DMS79 treated with DMSO at 0.1 percent for 48 hours (cell line): ENCODE measurements at places on chromosomes 4 and X.

GRCh38 chrX:67780694-67781109 is 236.9 kb downstream of the AR start:
- DNase-seq, result no peak

- DNase-seq, result no peak
Observed at GRCh38 chr4:119026662-119027444, 108.8 kb upstream of the MYOZ2 start.

GRCh38 chr4:53885668-53886067 is 178.7 kb downstream of the CHIC2 start:
- no peak for DNase-seq

- DNase-seq, result no peak
Observed at GRCh38 chr4:127229855-127230608, 402.7 kb upstream of the INTU start.

- DNase-seq, result no peak
Observed at GRCh38 chrX:54184474-54184873, 1.4 kb upstream of the FAM120C start.

DNA sequence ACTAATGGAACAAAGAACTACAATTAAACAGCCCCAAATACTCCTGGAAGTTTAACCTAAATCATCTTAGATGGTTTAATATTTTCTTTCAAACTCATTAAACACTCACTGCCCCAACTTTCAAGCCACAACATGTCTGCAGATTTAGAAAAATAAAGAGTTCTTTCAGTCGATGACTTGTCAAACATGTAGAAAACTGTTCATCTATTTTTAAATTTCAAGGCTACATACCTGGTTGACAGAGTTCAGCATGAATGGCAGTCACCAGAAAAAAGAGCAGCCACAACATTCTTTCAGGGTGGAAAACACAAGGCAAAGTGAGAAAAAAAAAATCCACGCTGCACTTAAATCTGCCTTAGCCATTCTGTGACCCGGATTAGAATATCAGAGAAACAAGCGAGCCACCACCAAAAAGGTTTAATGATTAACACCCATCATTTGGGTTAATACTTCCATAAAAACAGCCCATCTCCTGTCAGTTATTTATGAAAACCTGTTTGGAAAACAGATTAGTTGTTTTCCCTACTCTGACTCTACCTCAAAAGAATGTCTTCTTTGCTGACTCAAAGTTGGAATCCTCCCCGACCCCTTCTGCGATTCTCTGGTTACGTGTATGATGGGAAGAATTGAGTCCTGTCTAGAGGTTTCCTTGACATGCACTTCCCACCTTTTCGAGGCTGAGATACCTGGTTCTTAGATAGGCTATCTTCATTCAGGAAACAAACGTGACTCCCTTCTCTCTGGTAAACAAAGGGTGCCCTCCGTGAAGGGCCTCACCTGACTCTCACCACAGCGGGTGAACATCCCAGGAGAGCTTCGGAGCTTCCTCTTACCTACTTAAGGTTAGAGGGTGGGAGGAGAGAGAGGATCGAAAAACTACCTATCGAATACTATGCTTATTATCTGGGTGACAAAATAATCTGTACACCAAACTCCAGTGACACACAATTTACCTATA is at the start of gene CLTRN:
TSS of gene CLTRN (minus strand) at position 319 of the 958 bp plus-strand sequence. CDS start at position 289, 30 bp downstream.
- DNase-seq, result no peak

GRCh38 chrX:111831343-111831742 is 44.6 kb upstream of the TRPC5OS start:
- peak; percentile 81 for DNase-seq

GRCh38 chrX:77776659-77777058 is 9.4 kb downstream of the ATRX start:
- DNase-seq, result no peak

GRCh38 chr4:145153181-145153903 is 27.0 kb downstream of the OTUD4 start:
- DNase-seq, result no peak

DNA sequence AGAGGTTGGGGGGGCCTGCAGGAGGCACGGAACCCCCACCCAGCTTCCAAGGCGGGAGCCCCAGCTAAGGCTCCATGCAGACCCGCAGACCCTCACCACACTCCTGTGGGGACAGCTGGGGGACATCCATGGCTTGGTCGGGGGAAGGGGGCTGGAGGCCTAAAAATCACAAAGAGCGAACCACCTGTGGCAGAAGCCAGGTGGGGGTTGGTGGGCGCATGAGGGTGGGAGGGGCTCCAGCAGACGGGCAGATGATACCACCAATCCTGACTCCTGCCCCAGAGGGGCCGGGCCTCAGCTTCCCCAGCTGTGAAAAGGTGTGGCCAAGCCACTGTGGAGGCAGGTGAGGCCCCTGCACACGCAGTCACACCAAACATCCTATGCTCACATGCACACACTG is 111.6 kb downstream of the FAM53A start:
- DNase-seq, result no peak

DNA sequence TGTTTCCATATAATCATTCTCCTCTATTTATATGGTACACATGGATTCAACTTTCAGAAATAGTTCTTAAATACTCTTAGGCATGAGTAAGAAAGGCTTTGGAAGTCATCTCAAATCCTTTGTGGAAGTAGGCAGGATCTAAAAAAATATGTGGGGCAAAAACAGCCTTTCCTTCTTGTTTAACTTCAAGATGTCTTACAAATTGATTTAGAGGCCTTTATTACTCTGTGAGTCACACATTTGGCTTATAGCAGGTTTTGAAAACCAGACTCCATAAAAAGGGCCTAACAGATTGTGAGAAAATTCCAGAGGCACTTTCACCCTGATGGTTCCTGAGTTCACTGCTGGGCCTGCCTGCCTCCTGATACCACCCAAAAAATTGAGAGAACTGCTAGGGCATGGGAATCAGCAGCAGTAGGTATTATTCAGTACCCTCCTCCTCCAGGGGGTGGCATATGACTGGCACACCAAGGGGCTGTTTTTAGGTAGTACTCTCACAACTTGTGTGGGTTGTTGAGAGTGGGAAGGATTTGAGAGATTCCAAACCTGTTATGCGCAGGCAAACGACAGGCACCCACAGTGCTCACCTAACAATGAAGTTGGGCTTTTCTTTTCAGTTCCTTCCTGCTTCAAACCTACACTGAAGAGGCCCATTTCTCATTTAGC is 162.7 kb upstream of the MBNL3 start:
- DNase-seq, result no peak

GRCh38 chr4:180380733-180381132 is 1862.5 kb upstream of the TENM3 start:
- no peak for DNase-seq

DNA sequence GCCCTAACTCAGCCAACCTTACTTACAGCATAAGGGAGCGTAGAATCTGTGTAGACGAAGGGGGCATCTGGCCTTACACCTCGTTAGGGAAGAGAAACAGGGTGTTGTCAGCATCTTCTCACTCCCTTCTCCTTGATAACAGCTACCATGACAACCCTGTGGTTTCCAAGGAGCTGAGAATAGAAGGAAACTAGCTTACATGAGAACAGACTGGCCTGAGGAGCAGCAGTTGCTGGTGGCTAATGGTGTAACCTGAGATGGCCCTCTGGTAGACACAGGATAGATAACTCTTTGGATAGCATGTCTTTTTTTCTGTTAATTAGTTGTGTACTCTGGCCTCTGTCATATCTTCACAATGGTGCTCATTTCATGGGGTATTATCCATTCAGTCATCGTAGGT is 14.6 kb downstream of the PLP1 start:
- DNase-seq, result no peak

DNA sequence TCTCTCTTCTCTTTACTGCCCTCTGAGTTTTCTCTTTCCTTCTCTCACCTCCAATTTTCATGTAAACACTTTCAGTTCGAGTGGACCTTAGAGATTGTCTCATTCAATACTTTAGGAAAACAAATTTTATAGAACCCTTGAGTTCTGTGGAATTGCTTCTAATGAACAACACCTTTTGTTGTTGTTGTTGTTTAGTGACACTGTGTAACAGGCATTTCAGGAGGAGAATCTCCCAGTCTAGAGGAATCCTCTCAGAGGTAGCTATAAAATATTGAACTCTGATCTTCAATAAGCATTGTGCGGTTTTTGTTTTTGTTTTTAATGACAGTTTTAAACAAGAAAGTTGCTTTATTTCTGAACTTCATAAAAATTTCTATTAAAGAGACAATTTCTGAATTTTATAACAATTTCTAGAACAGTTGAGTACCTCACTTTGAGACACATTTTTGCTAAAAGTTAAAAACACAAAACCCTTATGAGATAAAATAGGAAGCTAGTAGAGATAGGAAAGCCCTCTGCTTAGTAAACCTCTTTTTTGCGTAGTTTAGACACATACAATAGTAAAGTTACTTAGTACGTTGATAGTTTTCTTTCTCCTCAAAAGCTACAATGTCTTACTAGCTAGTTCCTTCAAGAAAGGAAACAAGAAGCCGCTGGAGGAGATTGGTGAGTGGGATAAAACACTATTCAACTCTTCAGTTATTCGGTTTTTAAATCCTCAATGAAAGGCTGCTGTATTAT is 38.8 kb downstream of the CLCN3 start:
- DNase-seq, result no peak

- no peak for DNase-seq
Observed at GRCh38 chr4:8862800-8863685, 8.6 kb downstream of the HMX1 start.

DNA sequence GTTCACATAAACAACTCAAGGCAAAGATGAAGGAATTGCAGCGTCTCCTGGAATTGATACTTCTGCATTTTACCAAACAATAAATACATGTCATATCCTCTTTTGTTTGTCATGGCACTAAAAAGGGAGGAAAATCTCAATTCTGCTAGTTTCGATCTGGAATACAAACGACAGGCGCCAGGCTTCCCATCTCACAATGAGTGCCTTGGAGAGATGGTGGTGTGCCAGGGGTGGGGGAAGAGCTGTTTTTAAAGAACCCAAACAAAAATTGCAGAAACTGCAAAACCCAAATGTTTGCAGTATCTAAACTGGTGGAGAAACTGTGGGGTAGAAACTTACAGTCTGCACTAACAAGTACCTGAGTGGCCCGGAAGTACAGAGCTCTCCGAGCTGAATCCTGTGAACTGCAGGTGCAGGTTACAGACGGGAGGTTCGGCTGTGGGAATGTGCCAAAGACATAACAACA is 53.0 kb upstream of the KLF3 start:
- no peak for DNase-seq

DNA sequence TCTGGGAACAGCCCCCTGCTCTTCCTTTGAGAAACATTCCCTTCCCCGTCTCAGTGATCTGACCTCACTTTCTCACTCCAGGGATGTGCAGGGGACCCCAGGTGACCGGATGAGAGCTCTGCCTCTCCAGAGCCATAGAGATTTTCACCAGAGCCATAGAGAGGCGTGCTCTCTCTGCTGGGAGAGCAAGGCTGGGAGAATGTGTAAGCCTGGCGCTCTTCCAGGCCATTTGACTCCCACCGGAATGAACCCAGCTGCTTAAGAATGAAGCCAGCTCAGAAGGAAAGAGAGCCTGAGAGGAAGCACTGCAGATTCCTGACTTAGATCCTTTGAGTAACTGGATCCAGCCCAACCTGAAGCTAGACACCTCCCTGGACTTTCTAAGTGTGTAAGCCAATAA is 106.4 kb downstream of the DHX15 start:
- DNase-seq, result no peak

GRCh38 chr4:56783986-56784385 is 37.5 kb downstream of the SPINK2 start:
- DNase-seq, result no peak

- DNase-seq, result no peak
Observed at GRCh38 chrX:101686574-101686973, 26.9 kb upstream of the ARMCX2 start.

DNA sequence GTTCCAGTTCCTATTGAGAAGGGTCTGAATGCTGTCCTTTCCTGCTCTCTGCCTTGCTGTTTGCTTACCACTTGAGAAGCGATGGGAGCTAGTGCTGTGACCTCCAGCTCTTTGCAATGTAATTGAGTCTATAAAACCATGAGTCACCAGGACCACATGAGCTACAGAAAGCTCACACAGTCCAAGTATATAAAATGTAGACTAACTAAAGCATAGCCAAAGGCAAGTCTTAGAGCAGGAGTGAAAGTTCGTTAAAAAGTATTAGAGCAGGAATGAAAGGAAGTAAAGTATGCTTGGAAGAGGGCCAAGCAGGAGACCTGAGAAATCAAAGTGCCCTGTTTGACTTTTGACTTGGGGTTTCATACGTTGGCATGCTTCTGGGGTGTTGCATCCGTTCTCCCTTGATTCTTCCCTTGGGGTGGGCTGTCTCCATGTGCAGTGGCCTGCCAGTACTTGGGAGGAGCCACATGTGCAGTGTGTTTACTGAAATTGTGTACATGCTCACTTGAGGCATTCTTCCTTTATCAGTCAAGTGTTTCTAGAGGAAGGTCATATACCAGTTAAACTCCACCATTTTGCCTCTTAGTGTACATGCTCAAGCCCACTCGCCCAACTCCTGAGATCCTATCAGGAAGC is 71.3 kb upstream of the KIT start:
- DNase-seq, result peak; percentile 59

DNA sequence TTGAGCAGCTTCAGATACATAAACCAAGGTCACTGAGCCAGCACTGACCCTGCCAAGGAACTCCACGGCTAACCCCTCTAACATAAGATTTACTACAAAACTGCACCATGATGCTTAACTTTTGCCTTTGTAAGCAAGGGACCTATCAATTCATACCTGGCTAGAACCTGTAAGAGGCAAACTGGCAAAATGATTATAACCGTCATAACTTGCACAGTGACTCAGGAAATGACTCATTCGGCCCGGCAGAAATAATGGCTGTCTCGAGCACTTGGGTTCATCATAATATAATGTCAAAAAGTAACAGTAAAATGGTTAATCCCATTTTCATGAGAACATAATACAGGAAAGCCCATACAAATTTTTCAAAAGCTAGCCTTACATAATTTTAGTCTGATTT is 17.2 kb downstream of the RASGEF1B start:
- DNase-seq, result no peak

DNA sequence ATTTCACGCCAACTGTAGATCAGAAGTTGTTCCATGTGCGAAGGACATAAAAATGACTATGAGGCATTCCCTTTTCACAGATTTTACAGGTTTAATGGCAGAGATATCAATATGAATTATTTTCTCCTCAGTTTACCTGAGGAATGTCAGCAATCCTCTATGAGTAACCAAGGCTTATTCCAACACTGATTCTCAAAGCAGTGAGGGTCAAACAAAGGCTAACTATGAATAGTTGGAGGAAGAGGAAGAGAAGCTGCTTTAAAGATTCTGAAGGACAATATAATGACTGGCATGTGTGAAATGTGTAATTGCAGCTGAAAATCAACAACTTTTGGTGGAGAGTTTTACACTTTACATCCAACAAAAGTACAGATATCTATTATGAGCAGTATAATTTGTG is 29.1 kb downstream of the NAF1 start:
- DNase-seq, result no peak

DNA sequence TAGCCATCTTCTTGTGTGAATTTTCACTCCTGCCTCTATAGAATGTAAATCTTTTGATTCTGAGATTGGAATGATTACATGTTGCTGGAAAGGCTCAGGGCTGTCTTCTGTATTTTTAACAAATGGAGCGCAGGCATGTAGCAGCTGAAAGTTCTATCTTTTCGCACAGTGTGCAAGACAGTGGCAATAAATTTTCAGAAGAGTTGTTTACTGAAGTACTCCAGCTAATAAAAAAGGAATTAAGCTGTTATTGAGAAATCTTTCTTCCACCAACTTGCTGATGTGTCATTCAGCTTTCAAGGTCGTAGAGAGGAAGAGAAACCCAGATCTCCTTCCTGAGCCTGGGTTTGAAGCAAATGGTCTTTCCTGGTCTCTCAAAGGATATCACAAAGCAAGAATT is 122.0 kb upstream of the PUDP start:
- DNase-seq, result no peak
